Amniotic stem cell (primary cell): ENCODE measurements at places on chromosomes 11 and 22.

DNA sequence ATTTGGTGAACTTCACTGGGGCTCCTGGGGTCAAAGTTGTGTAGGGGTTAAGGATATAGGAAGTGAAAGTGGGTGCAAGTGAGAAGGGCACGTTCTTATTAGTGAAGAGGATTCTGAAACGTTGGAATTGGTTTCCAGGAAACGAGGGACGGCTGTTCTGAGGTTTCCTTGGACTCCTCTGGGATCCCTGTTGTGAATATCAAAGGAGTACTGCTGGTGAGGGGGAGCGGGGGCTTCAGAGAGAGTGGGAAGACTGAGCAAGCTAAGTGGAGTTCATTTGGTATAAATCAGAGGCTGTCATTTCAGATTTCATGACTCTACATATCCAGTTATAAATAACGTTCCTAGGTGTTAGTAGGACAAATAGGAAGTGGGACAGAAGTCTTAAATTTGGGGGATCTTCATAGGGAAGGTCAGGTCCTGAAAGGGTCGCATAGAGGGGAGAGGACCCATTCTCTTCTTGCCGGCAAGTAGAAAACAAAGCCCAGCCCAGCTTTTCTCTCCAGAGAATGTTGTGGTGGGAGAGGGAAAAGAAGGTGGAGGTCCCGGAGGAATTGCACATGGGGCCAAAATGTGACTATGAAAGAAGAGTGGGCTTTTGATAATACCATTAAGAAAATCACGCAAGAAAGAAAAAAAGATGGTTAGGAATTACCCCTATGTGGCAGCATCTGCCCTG lies 1.1 kb upstream of the NELL1 start:
- no peak for DNase-seq

GRCh38 chr11:2904153-2905052 lies 18.8 kb upstream of the CDKN1C start:
- no peak for DNase-seq

GRCh38 chr22:25829237-25829636 lies 87.2 kb downstream of the MYO18B start:
- DNase-seq: no peak

GRCh38 chr22:45358127-45358526 lies 48.4 kb downstream of the FAM118A start:
- no peak for DNase-seq

- no peak for DNase-seq
Observed at GRCh38 chr11:101474666-101475065, 109.1 kb downstream of the TRPC6 start.

DNA sequence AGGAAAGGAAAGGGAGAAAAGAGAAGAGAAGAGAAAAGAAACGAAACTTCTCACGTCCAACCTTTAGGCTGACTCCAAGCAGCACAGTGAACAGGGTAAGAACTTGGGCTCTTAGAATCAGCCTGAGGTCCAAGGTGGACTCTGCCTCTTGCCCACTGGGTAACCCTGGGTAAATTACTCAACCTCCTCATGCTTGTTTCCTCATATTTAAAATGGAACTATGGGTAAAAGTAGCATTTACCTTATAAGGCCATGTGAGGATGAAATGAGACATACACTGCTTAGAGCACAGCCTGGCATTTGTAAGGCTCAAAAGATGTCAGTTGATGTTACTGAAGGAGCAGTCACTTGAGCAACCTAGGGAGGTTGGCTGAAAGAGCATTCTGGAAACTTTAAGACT lies 107.9 kb downstream of the C11orf58 start:
- DNase-seq: no peak
